ENCODE measurements at places on chromosomes 16 and 17. TPM values are rescaled to one million over a fixed set of nuclear protein-coding genes. Genes with fewer than 3 reads are reported as not detected.

DNA sequence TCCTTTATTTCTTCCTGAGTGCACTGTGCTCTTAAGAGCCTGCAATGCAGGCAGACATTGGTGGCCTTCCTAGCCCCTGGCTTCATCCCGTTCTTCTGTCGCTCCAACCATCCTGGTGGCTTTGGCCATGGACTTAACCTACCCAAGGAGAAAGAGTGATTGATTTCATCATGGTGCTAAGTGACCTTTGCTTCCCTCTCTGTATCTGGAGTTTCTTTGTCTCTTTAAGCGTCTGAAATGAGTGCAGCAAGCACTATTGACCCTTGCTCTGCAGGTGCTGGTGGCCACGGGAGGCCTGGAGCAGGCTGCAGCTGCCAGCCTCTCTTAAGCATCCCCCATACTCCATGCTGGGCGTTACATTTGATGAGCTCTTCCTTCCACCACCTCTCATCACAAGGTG is 60.5 kb downstream of the RAP1GAP2 start:
- DNase-seq: no peak

- DNase-seq: no peak
Observed at GRCh38 chr17:65514082-65514481, 47.4 kb downstream of the AXIN2 start.

Gene ITGAL
- polyA plus RNA-seq: 157 TPM

- DNase-seq: peak; percentile 82
Observed at GRCh38 chr16:53545433-53545832, 42.4 kb upstream of the AKTIP start.

DNA sequence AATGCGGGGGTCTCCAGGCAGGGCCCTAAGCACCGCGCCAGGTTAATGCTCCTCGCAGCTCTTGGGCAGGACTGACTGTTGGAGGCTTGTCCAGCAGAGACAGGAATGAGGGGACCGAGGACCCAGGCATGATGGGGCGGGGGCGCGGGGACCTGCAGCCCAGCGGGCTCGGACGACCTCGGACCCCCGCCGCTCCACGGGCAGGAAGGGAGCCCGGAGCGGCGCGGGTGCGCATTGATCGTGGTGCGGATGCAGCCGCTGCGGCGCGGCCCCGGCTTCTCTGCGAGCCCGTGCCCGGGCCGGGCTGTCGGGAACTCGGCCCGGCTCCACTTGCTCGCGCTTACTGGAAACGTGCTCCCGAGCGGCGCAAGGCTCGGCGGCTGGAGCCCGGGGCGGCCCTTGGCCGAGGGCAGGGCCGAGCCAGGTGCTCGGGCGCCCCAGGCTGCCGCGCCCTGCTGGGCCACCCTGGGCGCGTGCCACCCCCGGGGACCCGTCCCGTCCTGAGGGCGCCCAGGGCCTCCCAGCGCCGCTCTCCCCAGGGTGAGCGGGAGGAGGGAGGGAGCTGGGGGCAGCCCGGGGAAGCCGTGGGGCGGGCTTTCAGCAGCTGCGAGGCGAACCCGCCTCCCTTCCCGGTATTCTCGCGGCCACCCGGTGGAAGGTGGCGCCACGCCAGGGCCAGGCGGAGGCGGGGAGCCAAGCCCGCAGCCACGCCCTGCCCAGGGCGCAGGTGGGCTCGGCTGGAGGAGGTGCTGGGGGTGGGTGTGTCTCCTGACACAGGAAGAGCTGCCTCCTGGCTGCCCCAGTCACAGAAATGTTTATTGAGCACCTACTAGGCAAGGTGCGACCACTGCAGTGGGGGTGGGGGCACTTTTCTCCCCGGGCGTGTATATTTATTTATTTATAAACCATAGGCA is 45.9 kb downstream of the SOCS3 start:
- DNase-seq: peak; percentile 69

Gene KRTAP2-3
- polyA plus RNA-seq: not detected

- DNase-seq: no peak
Observed at GRCh38 chr17:75769536-75769935, 4.5 kb upstream of the GALK1 start.

GRCh38 chr17:36034127-36034526 is 16.4 kb upstream of the CCL23 start:
- DNase-seq: no peak

Gene HEATR9
- not detected for polyA plus RNA-seq

DNA sequence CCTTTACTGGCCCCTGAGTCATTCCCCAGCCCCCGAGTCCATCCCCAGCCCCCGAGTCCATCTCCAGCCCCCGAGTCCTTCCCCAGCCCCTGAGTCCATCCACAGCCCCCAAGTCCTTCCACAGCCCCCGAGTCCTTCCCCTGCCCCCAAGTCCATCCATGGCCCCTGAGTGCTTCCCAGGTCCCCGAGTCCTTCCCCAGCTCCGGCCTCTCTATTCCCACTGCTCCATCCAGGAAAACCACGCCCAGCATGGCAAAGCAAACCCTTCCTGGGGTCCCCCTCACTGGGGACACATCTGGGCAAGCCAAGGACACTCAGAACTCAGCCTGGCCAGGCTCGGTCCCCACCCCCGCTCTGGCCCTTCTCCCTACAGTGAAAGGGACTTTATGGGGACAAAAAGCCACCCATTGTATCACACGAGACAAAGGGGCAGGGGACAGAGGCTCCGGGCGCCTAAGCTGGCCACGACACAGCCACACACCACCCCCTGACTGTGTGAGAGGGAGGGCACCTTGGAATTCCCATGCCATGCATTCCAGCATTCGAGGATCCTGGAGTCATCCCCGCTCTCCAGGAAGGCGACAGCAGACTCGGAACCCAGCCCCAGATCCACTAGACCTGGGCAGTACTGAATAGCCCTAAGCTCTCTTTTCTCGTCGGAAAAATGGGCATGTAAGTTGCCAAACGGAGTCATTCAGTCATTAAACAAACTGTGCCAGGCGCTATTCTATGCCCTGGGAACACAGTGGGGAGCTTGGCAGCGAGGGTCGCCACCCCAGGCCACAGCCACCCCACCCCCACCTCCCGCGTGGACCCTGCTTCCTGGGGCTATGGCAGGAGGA is 14.0 kb downstream of the PLLP start:
- DNase-seq: no peak

Gene JPH3
- polyA plus RNA-seq: not detected

GRCh38 chr16:67016681-67017420 is 12.1 kb upstream of the CBFB start:
- no peak for DNase-seq
